H4 (cell line): ENCODE measurements at places on chromosomes 1 and 21.

DNA sequence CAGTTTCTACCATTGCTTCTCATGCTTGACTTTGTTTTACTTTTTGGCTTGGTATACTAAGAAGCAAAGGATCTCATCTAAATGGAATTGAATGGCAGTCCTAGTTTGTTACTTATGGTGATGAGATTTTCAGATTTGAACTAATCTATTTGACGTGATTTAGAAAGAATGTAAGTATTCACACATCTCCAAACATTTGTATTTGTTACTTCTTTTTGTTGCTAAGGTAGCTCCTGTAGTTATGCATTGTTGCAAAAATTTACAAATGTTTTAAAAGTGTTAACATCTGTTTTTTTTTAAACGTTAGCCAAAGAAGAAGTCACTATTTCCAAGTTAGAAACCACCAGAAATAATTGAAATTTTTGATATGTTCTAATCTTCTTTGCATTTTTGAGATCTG, 222.5 kb downstream of the RPS6KC1 start:
- DNase-seq: no peak

DNA sequence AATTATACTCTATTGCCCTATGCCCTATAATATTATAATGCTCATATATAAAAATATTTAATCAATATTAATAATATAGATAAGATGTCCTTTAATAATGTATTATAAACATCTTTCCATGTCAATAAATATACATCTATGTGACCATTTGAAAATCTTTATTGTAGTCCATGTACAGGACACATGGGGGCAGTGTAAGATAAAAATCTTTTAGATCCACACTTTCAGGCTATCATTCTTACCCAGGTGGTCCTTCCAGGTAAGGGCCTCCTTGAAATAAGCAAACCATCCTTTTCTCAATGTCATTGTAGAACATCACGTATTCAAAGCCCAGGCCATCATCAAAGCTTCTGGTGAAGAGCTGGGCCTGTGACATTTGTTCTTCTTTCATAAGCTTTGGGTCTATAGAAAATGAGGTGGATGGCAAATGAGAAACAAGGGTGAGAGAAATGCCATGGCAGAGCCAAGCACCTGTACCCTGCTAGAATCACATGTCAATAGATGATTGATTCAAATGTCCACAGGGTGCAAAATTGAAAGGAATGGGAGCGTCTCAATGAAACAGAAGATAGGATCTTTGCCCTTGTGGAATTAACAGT, 20.2 kb downstream of the THEM4 start:
- DNase-seq: no peak

GRCh38 chr1:31577515-31578192, 1.3 kb downstream of the TINAGL1 start:
- DNase-seq: no peak

GRCh38 chr1:37498872-37499617, 15.5 kb downstream of the MEAF6 start:
- DNase-seq: no peak

- DNase-seq: no peak
Measured at GRCh38 chr1:26827106-26827604, 667 bp downstream of the ZDHHC18 start.

- no peak for DNase-seq
Measured at GRCh38 chr1:54359393-54360162, 46.6 kb downstream of the SSBP3 start.

- DNase-seq: no peak
Measured at GRCh38 chr1:34744851-34745250, 10.0 kb upstream of the GJB5 start.

DNA sequence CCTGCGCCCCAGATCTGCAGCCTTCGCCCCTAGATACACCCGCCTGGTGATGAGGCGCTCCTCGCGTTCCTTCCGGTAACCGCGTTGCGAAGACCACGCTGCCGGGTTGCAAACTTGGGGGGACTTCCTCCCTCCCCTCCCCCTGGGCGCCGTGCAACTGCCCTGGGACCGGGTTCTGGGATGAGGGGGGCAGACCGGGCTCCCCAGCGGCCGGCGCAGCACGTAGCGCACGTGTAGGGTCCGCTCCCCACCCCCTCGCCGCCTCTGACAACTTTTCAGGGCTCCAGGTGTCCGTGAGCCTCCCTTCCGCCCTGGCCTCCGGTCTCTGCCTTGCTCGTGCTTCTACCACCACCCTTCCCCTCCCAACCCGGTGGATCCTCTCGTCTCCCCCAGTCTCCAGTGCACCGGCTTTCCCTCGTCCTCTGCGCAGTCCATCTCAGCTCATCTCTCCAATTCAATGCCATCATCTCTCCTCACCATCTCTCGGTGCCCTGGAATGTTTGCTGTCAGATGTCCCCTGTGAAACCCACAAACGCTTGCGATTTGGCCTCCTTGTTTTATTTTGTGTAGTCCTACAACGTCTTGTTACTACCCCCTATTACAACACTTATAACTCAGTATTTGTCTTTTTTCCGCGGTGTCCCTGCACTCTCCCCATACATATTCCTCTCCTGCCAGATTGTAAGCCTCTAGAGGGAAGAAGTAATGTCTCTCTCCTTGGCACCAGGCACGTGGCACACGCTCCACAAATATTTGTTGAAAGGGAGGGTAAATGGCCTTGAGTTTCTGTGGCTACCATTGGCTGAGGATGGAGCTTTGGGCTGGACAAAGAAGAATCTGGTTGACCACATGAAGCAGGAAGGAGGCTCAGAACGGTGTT, 782 bp downstream of the PCAT6 start:
- DNase-seq: no peak

DNA sequence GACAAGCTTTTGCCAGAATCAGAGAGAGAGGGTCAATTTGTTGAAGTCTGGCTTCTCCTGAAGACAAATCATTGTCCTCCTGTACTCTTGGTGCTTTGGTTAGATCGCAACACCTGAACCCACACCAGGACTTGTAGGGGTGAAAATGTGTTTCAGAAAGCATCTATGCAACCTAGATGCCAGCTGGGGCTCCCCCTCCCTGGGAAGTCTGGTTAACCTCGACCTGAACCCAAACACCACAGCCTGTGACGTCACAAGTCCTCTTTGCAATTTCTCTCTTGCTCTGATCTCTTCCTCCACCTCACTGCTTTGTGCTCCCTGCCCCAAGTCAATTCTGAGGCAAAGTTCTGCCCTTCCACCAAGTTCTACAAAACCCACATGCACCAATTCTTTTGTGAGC, 42.8 kb upstream of the USP24 start:
- DNase-seq: peak; percentile 31

DNA sequence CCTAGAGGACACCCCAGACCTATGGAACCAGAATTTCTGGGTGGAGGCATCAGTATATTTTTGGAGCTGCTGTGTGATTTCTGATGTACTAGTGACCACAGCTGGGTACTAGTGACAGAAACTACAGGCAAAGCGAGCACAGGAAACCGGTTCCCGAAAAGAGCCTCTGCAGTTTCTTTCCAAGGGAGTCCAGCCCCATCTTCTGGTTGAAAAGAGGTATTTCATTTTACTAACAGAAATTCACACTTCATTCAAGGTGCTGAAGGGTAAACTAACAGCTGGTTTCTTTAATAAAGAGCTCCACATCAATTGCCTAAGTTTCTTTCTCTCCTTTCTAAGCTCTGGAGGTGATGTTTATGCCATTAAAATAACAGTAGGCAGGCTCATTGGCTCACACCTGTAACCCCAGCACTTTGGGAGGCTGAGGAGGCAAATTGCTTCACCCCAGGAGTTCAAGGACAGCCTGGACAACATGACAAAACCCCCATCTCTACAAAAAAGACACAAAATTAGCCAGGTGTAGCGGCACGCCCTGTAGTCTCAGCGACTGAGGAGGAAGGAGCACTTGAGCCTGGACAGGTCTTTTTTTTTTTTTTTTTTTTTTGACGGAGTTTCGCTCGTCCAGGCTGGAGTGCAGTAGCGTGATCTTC, 22.0 kb downstream of the THAP3 start:
- DNase-seq: no peak

DNA sequence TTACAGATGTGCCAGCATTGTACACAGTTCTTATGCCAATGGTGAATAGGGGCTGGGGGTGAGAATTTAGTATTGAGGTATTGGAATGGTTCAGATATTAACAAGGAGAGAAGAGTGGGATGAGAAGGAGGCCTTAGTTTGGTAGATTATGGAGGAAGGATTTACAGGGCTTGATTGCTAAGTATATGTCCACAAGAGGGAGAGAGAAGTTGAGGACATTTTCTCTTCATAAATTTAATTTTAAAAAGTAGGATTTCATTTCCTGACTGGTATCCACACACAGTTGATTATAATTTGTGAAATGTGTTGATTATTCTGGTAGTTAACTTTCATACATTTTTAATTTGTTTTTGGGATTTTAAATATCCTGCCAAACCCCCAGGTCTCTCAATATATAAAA, 213.0 kb downstream of the ADGRL2 start:
- no peak for DNase-seq

GRCh38 chr1:15272009-15272781, 25.2 kb downstream of the FHAD1 start:
- DNase-seq: peak; percentile 73

DNA sequence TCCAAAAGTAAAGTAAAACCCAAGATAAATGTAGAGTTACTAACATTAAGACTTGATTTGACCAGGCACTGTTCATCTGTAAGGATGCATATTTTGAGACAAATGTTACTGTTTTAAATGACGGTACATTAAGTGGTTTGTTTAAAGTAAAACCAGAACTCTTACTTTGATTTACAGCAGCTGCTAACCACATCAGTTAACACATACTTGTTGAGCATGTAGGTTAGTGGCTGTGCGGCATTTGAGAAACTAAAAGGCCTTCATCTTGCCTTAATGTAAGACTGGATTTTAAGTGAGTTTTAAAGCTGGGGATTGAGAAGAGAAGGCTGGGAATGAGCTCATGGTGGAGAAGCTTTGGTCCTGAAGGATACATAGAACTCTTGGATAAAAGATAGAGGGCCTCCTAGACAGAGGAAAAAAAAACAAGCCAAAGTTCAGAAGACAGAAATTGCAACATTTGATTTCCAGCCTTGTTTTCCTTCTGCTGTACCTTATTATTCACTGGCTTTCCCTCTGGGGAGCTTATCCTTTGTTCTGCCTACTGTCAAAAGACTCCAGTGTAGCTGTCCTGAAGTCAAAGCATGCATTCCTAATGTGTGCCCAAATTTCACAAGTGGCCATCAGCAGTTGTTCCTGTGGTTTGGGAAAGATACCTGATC, 66.6 kb downstream of the MTR start:
- no peak for DNase-seq

DNA sequence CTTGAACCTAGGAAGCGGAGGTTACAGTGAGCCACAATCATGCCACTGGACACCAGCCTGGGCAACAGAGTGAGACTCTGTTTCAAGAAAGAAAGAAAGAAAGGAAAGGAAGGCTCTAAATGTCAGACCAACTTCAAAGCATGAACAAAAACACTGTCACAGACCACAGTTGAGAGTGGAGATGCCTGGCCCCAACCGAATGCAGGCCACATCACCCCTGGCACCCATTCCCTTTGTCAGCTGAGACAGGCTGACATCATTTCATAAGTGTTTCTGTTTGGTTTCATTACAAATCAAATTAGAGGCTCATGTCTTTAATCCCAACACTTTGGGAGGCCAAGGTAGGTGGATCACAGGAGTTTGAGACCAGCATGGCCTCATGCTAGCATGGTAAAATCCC, 28.6 kb upstream of the NADK start:
- DNase-seq: no peak

DNA sequence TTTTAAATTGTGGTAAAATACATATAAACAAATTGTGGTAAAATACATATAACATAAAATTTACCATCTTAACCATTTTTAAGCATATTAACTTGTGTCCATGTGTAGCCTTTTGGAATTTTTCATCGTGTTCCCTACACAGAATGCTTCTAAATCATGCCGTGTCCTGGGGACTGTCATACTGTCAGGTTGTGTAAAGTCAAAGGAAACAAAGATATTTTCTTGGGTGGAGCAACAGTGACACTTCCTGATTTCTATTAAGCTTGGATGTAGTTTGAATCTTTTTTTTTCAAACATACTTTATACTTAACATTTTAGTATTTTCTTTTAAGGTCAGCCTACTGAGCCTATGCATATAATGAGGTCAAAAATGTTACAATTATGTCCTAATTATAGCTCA, 32.3 kb downstream of the DOP1B start:
- DNase-seq: no peak

DNA sequence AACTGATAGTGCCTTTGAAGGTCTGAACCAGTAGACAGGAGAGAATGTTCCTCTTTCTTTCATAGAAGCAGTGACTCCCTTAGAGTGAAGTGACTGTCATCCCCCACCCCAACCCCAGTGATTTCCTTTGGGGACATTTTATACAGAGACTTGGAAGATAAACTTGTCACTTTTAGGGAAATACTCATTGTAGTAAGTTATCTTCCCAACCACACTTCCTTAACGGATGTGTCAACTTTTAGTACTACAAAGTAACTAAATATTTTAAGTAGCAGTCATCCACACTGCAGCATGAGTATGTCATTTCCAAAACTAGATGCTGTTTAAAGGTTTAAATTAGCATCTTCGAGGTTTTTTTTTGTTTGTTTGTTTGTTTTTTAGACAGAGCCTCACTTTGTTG, 13.7 kb downstream of the LRRC8B start:
- no peak for DNase-seq

DNA sequence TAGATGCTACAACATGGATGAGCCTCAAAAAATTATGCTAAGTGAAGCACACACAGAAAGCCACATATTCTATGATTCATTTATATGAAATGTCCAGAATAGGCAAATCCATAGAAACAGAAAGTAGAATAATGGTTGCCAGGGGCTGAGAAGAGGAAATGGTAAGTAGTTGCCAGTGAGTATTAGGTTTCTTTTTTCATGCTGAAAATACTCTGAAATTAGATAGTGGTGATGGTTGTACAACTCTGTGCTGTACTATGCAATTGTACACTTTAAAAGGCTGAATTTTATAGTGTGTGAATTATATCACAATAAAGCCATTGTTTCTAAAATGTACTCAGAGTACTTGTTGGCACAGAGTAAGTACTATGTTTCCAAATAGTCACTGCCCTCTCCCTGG, 15.5 kb upstream of the GFI1 start:
- DNase-seq: no peak

DNA sequence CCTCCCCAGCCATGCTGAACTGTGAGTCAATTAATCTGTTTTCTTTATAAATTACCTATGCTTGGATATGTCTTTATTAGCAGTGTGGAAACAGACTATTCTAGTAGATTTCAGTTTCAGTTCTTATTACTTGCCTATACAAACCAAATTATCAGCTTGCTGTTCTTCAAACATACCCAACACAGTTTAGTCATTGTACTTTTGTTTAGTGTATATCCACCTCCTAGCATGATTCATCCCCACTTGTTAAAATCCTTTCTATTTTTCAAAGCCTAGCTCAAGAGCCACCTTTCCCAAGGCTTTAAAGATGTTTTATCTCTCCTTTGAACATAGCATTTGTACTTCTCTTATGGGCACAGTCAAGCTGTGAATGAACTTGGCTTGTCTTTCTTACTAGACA, 195.6 kb upstream of the ZRANB2 start:
- no peak for DNase-seq

DNA sequence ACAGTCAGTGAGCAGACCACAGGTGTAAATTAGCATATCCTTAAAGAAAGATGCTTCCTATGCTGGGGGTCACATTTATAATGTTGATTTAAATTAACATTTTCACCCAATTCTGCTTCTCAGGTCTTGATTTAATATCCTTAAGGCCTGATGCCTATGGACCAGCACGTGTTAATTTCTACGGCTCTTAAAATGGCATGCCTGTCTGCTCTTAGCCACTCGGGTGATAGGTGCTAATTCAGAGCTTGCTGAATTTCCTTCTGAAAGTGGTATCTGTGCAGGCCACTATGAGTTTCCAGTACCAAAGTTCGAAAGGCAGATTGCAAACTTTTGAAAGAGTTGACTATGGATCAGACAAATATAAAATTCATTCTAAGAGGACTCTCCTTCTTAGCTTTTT, 487.4 kb upstream of the ADGRL2 start:
- DNase-seq: no peak
